Stimulated activated CD4-positive, alpha-beta T cell treated with anti-CD3 and anti-CD28 coated beads, TNF-alpha, amount 100 ng/mL, for 4 hours (primary cell): ENCODE measurements at places on chromosomes 12 and 14.

DNA sequence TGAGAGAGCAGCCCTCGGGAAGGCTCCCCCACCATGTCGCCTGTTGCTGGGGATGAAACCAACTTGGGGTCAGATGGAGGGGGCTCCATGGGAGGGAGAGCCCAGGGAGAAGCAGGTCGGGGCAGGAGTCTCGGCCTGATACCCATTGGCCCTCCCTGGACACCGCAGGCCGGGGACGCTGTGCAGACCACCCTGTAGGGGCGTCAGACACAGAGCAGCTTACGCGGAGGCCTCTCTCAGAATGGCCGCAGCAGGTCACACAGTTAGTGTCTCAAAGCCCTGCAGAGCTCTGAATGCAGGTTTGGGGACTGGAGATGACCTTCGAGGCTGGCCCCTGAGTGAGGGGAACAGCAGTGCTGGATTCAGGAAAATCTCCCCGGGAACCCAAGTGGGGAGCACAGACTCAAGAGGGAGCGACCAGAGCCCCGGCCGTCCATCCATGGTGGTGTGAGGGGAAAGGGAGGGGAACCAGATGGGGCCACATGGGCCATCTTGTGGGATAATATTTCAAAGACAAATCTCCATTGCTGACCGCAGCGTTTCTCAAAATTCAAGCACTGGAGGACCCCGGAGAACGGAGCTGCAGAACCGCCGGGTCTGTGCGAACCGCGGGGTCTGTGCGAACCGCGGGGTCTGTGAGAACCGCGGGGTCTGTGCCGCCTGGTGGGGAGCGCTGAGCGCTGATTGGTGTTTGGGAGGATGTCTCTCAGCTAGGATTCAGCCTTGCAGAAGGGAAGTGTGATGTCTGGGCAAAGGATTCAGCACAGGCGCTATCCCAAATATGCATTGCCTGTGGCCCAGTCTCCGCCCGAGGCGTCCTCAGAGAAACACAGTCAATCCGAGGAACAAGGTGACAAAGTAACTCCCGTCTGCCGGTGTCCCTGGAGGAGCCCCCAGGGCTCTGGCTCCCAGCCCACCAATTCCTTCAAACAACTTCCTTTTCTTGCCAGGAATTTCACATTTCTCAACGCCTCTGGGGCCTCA lies 324.4 kb upstream of the RTL1 start:
- DNase-seq, result no peak

DNA sequence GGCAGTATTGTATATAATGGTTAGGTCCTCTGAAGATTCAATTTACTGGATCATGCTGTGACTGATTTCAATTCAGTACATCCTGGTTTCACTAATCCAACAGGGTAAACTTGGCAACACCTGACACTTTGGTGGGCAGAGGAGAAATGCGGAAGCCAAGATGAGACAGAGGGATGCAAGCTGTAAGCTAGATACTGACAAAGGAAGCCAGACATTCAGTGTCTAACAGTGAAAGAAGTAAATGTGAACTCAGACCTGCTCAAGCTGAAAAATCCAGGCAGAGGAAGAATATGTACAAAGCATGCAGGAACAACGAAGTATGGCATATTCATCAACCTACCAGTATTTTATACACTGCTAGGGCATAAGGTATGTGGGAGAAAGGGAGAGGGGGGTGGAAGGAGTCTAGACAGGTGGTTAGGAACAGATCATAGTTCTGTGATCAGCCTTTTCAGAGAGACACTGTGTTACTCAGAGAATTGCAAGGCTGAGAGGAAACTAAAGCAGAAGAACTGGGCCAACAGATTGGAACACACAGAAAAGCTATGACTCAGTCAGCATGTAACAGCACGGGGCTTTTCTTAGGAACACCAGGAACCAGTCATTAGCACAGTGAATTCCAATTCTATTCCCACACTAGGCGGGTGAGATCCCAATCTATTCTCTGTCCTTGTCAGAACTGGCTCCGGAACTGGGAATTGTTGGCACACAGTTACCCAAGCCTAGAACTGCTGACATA lies 40.3 kb downstream of the NELL2 start:
- no peak for DNase-seq

DNA sequence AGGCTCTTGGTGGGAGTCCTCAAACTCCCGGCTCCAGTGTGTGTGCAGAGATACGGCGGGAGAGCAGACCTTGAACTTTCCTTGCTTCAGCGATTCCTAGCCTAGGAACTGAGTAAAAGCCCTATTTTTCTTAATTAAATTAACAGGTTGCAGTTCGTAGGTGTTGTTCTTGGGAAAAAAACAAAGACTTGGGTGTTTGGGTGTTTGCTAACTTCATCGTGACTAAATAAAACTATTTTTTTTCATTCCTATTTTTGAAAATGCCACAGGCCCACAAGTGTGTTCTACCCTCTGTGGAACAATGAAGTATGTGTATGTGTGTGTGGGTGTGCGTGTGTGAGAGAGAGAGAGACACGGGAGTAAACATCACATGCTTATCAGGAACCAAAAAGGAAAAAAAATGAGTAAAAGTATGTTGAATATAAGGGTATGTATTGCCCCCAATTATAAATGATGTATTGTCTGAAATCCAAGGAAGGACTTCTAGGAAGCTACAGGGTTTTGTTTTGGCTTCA lies 651 bp downstream of the TMEM117 start:
- DNase-seq, result no peak

DNA sequence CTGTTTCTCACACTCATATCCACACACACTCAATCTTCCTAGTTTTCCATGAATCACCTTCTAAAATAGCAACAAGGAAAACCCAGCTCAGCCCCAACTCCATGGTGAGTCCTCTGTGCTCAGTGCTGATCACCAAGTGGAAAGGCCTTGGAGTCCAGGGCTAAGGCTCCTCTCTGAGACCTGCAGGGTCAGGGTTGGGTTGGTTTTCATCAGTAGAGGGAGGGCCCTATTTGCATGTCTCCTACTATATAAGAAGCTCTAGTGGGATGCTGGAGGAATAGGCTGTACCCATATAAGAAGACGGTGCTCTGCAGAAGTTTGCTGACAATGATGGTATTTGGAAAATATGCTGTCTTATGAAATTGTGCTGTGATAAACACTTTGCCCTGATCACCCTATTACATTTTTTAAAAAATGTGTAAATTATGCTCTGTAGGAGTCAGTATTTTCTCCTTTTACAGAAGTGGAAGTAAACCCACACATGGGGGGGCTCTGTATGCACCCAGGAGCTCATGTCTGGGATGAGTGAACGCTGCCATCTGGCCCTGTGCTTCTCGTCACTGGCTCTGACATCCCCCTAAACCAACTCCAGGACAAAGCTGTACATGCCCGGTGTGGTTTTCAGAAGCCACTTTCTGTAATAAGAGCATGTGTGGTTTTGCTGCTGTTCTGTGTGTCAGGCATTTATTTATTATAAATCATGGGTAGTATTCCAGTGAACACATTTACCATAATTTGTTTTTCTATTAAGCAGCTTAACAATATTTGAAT lies 536.3 kb downstream of the TMEM121 start:
- DNase-seq, result no peak

- no peak for DNase-seq
Measured at GRCh38 chr12:119180380-119181040, 1.8 kb downstream of the HSPB8 start.

GRCh38 chr12:51496895-51497294 lies 72.3 kb downstream of the SLC4A8 start:
- DNase-seq, result no peak

DNA sequence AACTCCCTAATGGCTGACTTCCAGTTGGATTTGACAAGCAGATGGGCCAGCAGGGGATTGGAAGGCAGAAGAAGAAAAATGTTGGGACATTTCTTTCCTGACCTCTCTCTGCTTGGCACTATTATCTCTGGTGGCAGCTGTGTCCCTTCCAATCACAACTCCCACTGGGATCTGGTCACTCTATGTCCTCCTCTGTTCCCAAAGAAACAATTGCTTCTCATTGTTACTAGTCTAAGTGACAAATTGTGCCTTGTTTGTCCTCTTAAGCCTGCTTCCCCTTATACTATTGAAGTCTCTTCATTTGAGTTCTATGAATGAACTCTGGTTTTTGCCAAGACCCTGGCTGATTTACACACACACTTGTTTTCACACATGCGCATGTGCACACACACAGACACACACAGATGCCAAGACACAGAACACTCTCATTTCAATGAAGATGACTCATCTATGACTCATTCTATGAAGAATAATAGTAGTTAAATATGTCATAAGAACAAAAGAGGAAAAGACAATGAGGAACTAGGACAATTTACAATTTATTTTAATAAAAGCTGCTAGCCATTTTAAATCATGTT lies 83.0 kb upstream of the FAR2 start:
- no peak for DNase-seq

GRCh38 chr12:71799106-71799505 lies 40.5 kb upstream of the TBC1D15 start:
- no peak for DNase-seq

DNA sequence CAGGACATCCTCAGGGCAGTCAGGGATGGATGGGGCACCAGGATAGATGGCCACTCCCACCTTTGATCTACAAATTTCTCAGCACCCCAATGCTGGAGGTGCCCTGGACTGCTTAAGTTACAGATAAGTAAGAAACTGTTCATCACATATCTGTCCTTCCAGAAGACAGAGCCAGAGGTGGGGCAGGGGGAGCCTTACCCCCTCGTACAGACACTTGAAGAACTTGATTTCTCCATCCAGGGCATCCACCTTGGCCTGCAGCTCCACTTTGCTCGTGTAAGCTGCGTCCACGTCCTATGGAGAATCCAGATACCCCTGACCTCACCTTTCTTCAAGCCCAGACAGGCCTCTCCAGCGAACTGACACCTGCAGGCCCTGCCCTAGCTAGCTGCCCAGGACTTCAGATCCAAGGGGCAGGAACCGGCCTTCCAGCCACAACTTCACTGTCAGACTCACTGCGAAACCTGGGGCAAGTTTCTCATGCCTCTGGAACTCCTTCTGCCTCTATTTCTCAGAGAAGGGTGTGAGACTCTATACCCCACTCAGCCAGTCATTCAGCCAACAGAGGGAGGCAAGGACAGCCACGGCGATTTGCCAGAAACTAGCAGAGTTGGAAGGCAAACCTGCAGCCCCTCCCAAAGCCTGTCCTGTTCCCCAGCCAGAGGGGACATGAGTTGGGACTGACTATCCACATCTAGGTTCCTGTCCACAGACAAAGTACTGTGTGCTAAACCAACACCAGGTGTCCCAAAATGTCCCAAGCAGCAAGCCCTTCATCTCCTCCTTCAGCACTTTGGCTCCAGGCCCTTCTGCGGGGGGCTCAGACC lies 3.8 kb downstream of the KRT73 start:
- DNase-seq, result no peak

DNA sequence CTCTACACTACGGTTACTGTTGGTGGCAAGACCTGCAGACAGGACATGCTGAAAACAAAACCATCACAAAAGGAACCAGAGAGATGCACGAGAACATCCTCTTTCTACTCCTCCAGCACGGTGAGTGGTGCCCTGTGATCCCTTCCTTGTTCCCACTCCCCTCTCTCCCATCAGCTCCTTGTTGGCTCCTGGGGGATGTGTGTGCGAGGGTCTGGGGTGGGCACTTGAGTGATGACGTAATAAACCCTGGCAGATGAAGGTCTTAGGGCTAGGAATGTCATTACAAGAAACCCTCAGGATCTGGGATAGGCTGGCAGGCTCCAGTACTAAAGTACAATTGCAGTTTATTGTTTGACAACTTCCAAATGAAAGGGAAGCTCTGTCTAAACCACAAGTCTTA lies 261.5 kb downstream of the FOXN3 start:
- no peak for DNase-seq

GRCh38 chr12:56151672-56152131 lies 685 bp upstream of the MYL6B start:
- peak; percentile 53 for DNase-seq

- no peak for DNase-seq
Measured at GRCh38 chr14:72996916-72997315, 30.0 kb downstream of the ZFYVE1 start.

- DNase-seq, result no peak
Measured at GRCh38 chr14:99318959-99319295, 46.9 kb upstream of the BCL11B start.

- no peak for DNase-seq
Measured at GRCh38 chr14:37824939-37825712, 229.7 kb downstream of the TTC6 start.

- no peak for DNase-seq
Measured at GRCh38 chr12:69007855-69008351, 74.9 kb upstream of the CPM start.

GRCh38 chr14:103113774-103114173 lies 9.5 kb upstream of the TNFAIP2 start:
- DNase-seq, result no peak

DNA sequence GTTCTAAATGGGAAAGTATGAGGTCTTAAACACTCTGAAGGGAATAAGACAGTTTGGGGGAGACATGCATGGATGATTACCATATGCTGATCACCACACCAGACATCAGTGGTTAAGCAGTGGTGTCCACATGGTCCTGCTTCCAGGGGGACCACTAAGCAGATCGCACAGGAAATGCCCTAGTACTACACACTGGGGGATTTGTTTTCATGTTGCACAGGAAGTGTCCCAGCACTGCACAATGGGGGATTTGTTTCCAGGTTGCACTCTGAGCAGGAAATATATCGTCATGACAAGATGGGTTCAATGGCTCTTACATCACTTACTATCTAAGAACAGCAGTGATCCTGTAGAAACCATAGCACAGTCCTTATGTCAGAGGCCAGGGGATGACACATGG lies 245.5 kb downstream of the BCL11B start:
- no peak for DNase-seq

- DNase-seq, result no peak
Measured at GRCh38 chr12:113477171-113477841, 5.6 kb upstream of the LHX5 start.
